ENCODE measurements at places on chromosomes 16 and 17. TPM values are rescaled to one million over a fixed set of nuclear protein-coding genes. Genes with fewer than 3 reads are reported as not detected.

DNA sequence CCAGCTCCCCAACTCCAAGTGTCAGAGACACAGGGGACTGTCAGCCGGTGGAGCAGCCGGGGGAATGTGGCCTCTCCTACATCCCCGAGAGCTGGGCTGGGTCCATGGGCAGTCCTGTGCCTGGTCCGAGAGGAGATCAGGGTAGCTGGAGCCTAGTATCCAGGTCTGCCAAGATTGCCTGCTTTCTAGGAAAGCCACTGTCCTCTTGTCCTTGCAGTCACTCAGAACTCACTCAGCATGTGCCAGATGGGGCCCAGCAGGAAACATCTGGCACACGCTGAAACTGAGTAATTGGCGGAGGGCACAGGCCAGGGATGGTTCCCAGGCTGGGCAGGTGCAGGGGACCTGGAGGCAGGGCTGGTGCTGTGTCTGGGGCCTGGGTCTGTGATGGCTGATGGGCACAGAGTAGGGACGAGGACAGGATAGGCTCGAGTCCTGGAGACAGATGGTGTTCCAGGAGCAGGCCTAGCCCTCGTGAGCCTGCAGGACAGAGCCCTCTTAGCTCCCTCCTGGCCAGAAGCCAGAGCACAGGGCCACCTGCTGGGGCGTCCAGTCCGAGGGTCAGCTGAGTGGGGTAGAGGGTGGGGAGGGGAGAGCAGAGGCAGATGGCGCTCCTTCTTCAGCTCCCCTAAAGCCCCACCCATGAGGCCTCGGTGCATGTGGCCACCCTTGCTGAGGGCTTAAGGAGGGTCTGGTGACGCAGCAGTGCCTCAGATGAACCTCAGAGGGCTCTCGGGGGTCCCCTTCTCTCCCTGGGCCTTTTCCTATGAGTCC is 31.1 kb downstream of the ADCY7 start:
- DNase-seq, result no peak

GRCh38 chr16:15613676-15614075 is 29.3 kb downstream of the MARF1 start:
- DNase-seq, result peak; percentile 76

DNA sequence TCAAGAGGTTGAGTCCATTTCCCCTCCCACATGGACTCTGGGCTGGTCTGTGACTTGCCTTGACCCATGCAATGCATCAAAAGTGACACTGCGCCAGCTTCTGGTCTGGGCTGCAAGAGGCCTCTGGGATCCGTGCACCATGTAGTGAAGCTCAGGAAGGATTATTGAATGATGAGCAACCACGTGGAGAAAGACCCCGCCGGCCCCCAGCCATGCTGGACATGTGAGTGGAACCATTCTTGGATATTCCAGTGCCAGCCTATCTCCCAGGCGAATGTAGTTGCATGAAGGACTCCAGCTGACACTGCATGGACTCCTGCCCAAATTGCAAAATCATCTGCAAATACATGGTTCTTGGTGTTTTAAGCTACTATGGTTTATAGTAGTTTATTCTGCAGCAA is 7.6 kb upstream of the ALOX15B start:
- no peak for DNase-seq

- DNase-seq, result no peak
Observed at GRCh38 chr17:37025847-37026530, 77.2 kb downstream of the AATF start.

DNA sequence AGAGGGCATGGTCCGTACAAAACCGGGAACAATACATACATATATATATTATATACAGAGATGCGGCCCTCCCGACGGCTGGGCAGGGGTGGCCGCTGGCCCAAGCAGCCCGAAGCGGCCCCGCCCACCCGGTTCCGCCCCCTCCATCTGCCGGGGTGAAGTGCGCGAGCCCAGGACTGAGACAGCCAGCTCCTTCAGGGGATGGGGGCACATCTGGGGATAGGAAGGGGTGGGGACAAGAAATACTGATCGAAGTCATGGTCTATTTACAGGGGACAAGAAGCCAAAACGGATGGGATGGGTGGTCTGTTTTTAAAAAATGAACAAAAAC is 3.8 kb upstream of the SAMD14 start:
- no peak for DNase-seq

GRCh38 chr16:69186642-69187445 is at the start of gene SNTB2:
TSS of gene SNTB2 (plus strand) at chr16:69187164. CDS start at chr16:69187167, 3 bp downstream.
- peak; percentile 61 for DNase-seq

GRCh38 chr17:63232565-63233310 is 213.4 kb downstream of the CYB561 start:
- no peak for DNase-seq

GRCh38 chr17:13323990-13324389 is 277.7 kb downstream of the HS3ST3A1 start:
- no peak for DNase-seq

DNA sequence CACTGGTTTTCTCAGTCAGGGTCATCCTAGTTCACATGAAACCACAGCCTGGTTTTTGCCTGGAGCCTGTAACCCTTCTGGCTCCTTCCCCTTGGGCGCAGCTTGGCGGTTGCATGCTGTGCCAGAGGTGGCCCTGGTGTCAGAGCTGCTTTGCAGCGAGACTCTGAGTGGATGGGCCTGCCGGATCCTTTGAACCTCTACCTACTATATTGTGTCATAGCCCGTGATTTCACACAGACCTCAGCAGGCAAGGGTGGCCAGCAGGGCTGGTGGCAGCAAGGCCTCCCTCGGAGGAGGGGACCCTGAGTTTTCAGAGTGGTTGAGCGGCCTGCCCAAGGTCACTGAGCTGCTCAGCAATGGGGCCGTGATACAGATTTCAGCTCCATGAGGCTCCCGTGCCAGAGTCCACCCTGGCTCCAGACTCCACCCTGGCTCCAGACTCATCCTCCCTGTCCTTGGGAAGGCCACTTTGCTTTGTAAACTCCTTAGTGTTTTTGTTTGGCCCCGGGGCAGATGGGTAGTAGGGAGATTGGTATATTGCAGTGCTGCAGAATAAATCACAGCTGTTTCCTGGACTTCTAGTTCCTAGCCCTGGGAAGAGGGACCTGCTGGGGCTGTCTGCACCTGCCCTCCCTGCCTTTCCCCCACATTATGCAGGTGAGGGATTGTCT is 9.7 kb downstream of the MPRIP start:
- no peak for DNase-seq

DNA sequence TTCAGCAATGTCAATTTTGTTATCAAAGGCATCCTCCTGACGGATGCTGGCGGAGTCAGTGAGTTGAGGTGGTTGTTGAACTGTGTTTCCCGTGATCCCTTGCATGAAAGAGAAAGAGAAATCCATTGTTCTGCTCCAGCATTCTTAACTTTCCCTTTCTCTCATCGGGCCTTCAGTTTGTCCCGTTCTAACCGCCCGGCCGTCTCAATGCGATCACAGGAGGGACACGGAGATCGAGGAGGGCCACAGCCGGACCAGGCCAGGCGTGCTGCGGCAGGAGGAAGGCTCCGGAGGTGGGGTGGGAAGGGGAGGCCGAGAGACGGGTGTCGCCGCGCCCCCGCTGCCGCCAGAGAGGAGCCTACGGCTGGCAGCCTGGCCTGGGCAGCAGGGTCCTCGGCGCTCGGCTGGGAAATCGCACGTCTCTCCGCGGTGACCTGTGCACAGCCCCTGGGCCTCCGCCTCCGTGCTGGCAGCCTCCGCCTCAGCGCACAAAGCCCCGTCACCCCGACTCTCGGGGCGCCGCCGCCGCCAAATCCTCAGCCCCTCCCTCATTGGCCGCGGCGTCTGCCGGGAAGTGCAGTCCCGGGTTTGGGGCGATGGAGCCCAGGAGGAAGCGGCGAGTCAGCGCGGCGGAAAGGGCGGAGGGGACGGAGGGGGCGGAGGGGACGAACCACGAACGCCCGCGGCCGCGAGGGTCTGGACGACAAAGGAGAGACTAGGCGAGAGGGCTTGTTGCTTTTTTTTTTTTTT is 38.1 kb downstream of the SOST start:
- no peak for DNase-seq

GRCh38 chr17:19248151-19248927 is 11.2 kb downstream of the EPN2 start:
- no peak for DNase-seq

GRCh38 chr16:86593913-86594620 is 15.7 kb downstream of the FOXL1 start:
- no peak for DNase-seq

DNA sequence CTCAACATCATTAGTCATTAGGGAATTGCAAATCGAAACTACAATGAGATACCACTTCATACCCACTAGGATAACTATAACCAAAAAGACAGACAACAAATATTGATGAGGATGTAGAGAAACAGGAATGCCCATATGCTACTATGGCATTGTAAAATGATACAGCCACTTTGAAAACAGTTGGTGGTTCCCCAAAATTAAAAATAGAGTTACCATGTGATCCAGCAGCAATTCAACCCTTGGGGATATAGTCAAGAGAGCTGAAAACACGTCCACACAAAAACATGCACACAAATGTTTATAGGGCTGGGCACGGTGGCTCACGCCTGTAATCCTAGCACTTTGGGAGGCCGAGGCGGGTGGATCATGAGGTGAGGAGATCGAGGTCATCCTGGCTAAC is 10.0 kb upstream of the PECAM1 start:
- no peak for DNase-seq

- no peak for DNase-seq
Observed at GRCh38 chr17:49963626-49964302, 5.2 kb upstream of the DLX4 start.

- no peak for DNase-seq
Observed at GRCh38 chr17:20993863-20994778, 48.7 kb downstream of the USP22 start.

GRCh38 chr16:8910811-8911210 is 28.7 kb downstream of the LITAFD start:
- DNase-seq, result no peak

- DNase-seq, result no peak
Observed at GRCh38 chr17:47964856-47965255, 6.1 kb upstream of the CDK5RAP3 start.

DNA sequence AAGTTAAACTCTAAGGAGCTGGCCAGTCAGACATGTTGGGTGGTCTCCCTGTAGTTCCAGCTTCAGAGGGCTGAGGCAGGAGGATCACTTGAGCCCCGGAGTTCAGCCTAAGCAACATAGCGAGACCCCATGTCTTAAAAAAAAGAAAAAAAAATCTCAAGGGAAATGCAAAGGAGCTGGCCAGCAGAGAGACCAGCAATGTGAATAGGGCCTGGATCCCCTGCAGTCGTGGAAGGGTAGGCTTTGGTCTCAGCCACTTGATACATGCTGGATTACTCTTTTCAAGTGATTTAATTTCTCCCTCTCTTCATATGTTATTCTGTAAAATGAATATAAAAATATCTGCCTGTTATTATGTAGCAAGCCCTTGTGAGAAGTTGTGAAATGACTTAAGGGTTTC is 207.7 kb downstream of the SPECC1 start:
- no peak for DNase-seq

DNA sequence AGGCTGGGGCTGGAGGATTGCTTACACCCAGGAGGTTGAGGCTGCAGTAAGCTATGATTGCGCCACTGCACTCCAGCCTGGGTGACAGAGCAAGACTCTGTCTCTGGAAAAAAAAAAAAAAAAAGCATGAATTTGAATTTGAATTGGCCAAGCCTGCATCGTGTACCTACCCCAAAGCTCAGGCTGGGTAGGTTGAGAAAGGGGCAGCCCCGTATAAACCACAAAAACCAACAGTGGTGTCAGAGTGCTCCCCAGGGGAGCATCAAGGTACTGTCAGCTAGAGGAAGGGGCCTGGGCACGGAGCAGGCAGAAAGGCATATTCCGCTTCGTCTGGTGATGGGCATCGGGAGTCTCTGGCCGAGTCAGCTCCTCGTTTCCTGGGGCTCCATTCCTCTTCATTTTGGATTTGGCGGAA is 40.9 kb downstream of the RAP1GAP2 start:
- no peak for DNase-seq

DNA sequence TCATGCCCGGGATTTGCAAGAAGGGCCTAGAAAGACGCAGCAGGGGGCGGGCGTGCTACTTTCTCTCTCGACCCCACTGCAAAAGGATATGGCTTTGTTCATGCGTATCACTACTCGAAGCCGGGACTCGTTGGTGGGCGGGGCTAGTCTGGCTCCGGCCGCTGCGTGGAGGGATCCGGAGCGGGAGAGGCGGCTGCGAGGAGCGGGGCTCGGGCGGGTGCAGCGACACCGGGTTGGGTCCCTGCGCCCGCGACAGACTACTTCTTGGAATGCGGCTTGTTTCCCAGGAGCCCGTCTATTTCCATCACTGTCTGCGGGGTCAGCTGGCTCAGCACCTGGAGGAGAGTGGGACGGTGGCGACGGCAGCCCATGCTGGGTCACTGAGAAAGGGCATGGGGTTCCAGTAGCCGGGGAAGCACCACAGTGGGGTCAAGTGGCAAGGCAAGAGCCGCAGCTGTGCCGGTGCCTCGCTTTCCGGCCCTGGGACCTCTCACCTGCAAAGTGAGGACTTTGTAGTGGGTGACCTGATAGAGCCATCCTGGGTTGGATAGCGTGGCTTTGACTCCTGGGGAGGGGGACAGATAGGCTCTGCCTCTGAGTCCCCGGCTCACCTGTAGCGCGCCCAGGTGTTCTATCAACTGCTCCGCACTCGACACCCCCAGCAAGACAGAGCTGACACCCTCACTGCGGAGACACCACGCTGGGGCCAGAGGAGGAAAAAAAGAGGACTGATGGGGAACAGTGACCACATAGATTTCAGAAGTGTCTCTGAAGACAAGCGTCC is 6.6 kb downstream of the KCNAB3 start:
- DNase-seq, result peak; percentile 45

DNA sequence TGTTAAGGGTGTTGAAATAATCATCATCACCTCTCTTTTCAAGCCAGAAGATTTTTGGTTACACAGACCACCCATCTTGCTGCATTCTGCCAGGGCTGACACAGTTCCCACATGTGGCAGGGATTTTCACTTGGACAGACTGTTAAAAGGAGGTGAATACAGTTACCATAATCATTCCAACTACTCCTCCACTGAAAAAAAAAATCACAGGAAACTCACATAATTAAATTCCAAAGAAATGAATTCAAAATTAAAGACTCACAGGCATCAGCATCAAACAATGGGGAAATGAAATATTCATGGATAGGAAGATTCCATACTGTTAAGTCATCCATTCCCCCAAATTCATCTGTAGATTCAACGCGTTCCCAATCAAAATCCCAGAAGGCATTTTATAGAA is 209.4 kb downstream of the MRTFB start:
- DNase-seq, result no peak

GRCh38 chr16:68499006-68499405 is 40.1 kb upstream of the ZFP90 start:
- DNase-seq, result no peak

- DNase-seq, result no peak
Observed at GRCh38 chr16:66481081-66481942, 54.2 kb downstream of the BEAN1 start.

GRCh38 chr17:50238601-50239280 is 35.5 kb upstream of the TMEM92 start:
- DNase-seq, result no peak

- no peak for DNase-seq
Observed at GRCh38 chr16:54425068-54425467, 138.5 kb upstream of the IRX3 start.

GRCh38 chr16:12587170-12587569 is 216.5 kb downstream of the CPPED1 start:
- DNase-seq, result no peak

COTL1 gene
- total RNA-seq, result 181 TPM

NMT1 gene
- total RNA-seq, result 109 TPM

CCL2 gene
- 0.63 TPM for total RNA-seq

RGS9 gene
- total RNA-seq, result 4.2 TPM

MC1R gene
- total RNA-seq, result 2.8 TPM

KRTAP2-2 gene
- total RNA-seq, result not detected

RPL13 gene
- 2,272 TPM for total RNA-seq
